H7 (cell line): ENCODE measurements at places on chromosomes 12 and 14. TPM values are rescaled to one million over a fixed set of nuclear protein-coding genes. Genes with fewer than 3 reads are reported as not detected.
A peak's percentile ranks its signal among the peaks of the same experiment; 100 is the strongest.

GRCh38 chr12:81162391-81163136 lies 84.7 kb downstream of the ACSS3 start:
- no peak for DNase-seq

GRCh38 chr12:131327521-131328488 lies 374.1 kb downstream of the ADGRD1 start:
- peak; percentile 86 for DNase-seq

AJUBA gene
- total RNA-seq: 27.0 and 27.5 TPM in 2 replicates

ZNF385A gene
- total RNA-seq: 2.7 and 3.5 TPM in 2 replicates

GRCh38 chr12:106140223-106140986 lies 1.7 kb upstream of the NUAK1 start:
- peak; percentile 46 for DNase-seq

- DNase-seq: no peak
Measured at GRCh38 chr12:2214411-2214810, 161.6 kb downstream of the CACNA1C start.

- DNase-seq: no peak
Measured at GRCh38 chr12:52850681-52851080, 1.9 kb upstream of the KRT78 start.

DNA sequence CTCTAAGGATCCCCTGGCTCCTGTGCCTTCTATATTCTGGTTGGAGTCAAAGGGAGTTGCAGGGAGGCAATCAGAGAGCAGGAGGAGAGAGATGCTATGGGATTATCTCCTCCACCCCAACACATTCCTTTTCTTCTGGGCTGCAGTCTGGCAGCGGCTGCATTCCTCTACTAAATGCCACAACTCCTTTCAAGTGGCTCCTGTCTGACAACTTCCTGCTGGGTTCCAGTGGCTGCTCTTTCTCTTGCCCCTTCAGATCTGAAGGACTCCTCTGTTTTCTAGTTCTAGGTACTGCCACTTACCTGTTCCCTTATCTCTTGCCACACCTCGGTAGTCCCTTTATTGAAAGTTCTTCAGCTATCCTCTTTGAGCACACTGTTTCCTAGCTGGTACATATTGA lies 425.0 kb downstream of the SNAPC1 start:
- DNase-seq: no peak
